ENCODE measurements at places on chromosomes 2 and 18.

- DNase-seq, result peak; percentile 47
These were observed 430 bp downstream of the BIN1 start for GRCh38 chr2:127106457-127106990.

- DNase-seq, result no peak
These were observed 332.6 kb downstream of the SOX11 start for GRCh38 chr2:6024784-6025183.

- no peak for DNase-seq
These were observed 213.5 kb upstream of the RND3 start for GRCh38 chr2:150700666-150701580.

- no peak for DNase-seq
These were observed 115.8 kb upstream of the NOSTRIN start for GRCh38 chr2:168686452-168687191.

DNA sequence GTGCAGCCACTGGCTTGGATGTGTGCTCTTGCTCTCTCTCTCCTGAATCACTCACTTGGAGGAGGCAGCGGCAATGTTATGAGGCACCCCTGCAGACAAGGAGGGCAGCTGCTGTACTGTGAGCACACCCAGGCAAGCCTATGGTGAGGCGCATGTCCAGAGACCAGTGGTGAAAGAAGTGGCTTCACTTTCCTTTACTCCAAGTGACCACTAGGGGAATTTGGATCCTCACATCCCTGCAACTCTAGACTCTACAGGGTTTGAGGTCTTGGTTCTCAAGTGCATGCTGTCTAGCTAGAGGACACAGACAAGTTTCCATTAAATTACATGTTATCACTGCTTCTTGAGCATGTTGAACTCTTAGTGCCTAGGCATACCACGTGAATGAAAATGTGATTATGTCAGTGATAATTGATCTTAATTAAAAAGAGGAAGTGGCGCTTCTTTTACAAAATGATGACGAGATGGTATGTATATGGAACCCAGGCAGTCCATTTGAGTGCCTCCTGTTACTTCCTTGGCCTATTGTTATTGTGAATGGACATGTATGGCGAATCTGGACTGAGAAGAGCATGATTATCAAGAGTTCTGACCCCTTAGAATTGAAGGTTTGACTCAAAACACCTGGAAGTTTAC, 181.0 kb upstream of the CDH2 start:
- DNase-seq, result peak; percentile 42

DNA sequence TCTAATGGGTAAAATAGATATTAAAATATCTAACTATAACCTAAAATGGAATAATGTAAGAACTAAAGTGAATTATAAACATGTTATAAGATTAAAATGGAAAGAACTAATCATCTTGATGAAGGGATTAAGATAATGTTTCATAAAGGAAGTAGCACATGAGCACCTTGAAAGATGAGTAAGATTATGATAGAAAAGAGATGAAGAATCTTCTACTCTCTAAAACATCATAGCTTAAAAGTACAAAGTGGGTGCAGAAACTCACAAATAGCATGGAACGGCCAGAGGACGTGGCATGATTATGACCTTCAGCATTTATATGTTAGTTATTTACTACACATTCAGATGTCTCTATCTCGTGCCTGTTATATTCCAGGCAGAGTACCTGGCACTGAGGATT, 76.2 kb upstream of the COL5A2 start:
- DNase-seq, result no peak

GRCh38 chr2:763766-764525, 86.7 kb upstream of the TMEM18 start:
- no peak for DNase-seq

GRCh38 chr18:36695806-36696205, 133.0 kb downstream of the TPGS2 start:
- no peak for DNase-seq
